ENCODE measurements at places on chromosomes 2 and 18.

DNA sequence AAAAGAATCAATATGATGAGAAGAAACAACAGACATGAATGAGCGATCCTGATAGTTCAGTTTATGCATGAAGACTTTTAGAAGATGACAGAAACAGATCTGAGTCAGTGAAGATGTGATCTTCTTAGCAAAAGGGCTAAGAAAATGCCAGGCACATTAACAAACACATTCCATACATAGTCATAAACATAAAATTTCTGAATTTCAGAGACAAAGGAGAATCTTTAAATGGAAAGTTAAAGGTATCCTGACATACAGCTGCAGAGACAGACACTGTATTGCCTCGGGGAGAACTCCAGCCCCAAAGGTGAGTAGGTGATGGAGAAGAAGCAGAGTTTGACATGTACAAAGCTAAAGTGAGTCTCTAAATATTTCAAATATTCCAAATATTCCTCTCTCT lies 40.6 kb upstream of the FN1 start:
- no peaks in the 10 kb centered on the region for H3K36me3 ChIP-seq
- no peaks in the 10 kb centered on the region for H3K4me1 ChIP-seq
- no peaks in the 10 kb centered on the region for H3K27me3 ChIP-seq
- DNase-seq = no peak

- H3K4me3 ChIP-seq = no peak overlapping the region
- no peak overlapping the region for H3K27ac ChIP-seq
- no peaks in the 10 kb centered on the region for H3K36me3 ChIP-seq
- no peaks in the 10 kb centered on the region for H3K4me1 ChIP-seq
- H3K27me3 ChIP-seq = no peaks in the 10 kb centered on the region
These were observed 107.6 kb upstream of the APCDD1 start for GRCh38 chr18:10346749-10347415.

GRCh38 chr2:168649105-168649504 lies 153.3 kb upstream of the NOSTRIN start:
- H3K4me3 ChIP-seq = no peak overlapping the region
- DNase-seq = no peak
- H3K27ac ChIP-seq = no peak overlapping the region
- H3K27me3 ChIP-seq = no peaks in the 10 kb centered on the region
- no peaks in the 10 kb centered on the region for H3K36me3 ChIP-seq

DNA sequence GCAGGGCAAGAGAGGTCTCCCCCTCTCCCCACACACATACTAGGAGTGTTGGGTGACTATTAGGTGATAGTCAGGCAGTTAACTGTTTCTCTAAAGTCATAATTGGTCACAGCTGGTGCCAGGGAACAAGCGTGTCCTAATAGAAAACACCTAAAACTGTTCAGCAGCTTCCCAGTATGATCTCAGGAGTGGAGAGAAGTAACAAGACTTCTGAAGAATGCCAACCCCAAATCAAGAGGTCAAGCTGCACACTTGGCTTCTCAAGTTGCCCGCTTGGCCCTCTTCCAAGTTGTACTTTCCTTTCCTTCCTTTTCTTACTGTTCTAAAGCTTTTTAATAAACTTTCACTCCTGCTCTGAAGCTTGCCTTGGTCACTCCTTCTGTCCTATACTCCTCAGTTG lies 22.4 kb upstream of the STAT1 start:
- no peaks in the 10 kb centered on the region for H3K36me3 ChIP-seq
- H3K4me3 ChIP-seq = no peak overlapping the region

GRCh38 chr2:188788621-188789020 lies 185.6 kb upstream of the COL3A1 start:
- H3K27me3 ChIP-seq = no peaks in the 10 kb centered on the region
- H3K27ac ChIP-seq = peak overlapping the region; percentile 79
- H3K4me3 ChIP-seq = no peak overlapping the region
- DNase-seq = no peak
- no peaks in the 10 kb centered on the region for H3K36me3 ChIP-seq
- H3K4me1 ChIP-seq = peaks cover 17% of the 10 kb centered on the region

DNA sequence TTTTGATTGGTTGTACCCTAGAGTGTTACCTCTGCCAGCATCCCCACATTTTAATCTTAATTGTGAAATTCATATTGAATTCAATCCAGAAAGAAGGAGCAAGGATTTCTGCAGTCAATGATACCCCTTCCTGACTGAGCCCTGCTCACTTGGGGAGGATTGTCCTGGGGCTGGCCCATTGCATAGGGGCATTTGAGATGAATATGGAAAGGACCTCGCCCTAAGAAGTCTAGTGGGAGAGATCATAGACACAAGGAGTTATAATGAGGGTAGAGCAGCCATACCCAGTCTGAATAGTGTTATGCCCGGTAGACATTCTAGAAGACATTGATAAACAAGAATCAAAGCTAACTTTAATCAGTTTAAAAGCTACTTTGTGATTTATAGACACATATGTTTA lies 53.8 kb downstream of the CRIM1 start:
- H3K27me3 ChIP-seq = no peaks in the 10 kb centered on the region
- no peak for DNase-seq
- peaks cover 54% of the 10 kb centered on the region for H3K4me1 ChIP-seq

GRCh38 chr2:227627769-227628168 lies 10.5 kb downstream of the SCYGR4 start:
- H3K36me3 ChIP-seq = no peaks in the 10 kb centered on the region
- no peaks in the 10 kb centered on the region for H3K27me3 ChIP-seq
- no peaks in the 10 kb centered on the region for H3K4me1 ChIP-seq
- no peak overlapping the region for H3K27ac ChIP-seq
- DNase-seq = no peak
- H3K4me3 ChIP-seq = no peak overlapping the region

DNA sequence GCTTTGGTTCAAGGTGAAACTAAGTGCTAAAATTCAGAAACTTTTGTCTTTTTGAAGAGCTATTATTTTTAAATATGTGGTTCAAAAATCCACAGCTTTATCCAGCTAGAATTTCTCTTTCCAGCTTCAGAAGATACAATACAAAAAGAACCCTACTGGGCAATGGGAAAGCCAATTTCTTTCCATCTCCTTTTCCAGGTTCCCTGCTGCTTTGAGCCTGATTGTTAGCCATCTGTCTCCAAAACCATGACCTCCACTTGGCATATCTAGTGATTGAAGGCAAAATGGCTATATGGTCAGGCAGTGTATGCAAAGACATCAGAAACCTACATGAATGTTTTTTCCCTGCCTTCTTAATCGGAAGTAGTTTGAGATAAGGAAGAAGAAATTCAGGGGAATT lies 134.1 kb downstream of the KCNH7 start:
- no peaks in the 10 kb centered on the region for H3K4me1 ChIP-seq
- no peak overlapping the region for H3K4me3 ChIP-seq
- H3K27ac ChIP-seq = no peak overlapping the region
- H3K36me3 ChIP-seq = no peaks in the 10 kb centered on the region
- no peak for DNase-seq
- H3K27me3 ChIP-seq = no peaks in the 10 kb centered on the region

- no peak for DNase-seq
- no peak overlapping the region for H3K4me3 ChIP-seq
- no peak overlapping the region for H3K27ac ChIP-seq
- no peaks in the 10 kb centered on the region for H3K36me3 ChIP-seq
These were observed 94.4 kb upstream of the RND3 start for GRCh38 chr2:150581717-150582472.
